ENCODE measurements at places on chromosomes 3 and 15. TPM values are rescaled to one million over a fixed set of nuclear protein-coding genes. Genes with fewer than 3 reads are reported as not detected.

DNA sequence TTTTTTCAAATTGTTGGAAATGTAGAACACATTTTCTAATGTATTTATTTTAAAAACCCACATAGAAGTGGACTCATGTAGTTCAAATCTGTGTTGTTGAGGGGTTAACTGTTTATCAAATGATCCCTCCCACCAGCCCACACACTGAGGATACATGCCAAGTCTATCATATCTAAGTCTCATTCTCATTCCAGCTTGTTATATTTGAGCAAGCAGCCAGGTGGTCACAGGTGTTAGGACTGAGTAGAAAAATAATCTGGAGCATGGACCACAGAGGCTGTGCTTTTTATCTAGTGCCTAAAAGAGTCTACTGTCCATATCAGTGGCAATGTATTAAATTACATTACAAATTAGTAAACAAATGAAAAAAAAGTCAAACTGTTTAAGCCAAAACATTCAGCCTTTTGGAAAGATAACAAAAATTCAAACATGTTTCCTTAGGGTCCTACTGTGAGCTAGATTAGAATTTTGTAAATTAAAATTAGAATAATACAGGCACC lies 20.7 kb upstream of the SPESP1 start:
- DNase-seq, result no peak

GRCh38 chr15:62803856-62804400 lies 238.6 kb upstream of the TPM1 start:
- no peak for DNase-seq

GRCh38 chr3:131082871-131083863 lies 56.5 kb downstream of the NEK11 start:
- DNase-seq, result no peak

- DNase-seq, result no peak
These were observed at the start of gene ZMYND10 for GRCh38 chr3:50345586-50346234. Gene ZMYND10 (minus strand): TSS chr3:50345732. CDS start chr3:50345579, 153 bp downstream.

GRCh38 chr3:17398959-17399551 lies 343.4 kb downstream of the TBC1D5 start:
- no peak for DNase-seq

DNA sequence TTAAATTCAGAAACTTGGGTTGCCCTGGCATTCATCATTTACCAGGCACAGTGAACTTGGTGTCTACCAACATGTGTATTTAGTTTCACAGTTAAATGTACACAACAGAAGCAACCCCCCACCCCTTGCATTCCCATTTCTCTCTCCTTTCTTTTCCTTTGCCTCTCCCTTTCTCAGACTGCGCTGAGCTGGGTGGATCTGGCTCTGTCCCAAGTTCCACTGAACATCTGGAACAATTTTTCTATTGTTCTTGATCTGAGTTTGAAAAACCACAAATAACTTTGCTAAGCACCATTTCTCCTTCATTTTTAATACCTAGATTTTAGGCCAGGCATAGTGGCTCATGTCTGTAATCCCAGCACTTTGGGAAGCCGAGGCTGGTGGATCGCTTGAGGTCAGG lies 242.2 kb downstream of the ABHD5 start:
- DNase-seq, result no peak

DNA sequence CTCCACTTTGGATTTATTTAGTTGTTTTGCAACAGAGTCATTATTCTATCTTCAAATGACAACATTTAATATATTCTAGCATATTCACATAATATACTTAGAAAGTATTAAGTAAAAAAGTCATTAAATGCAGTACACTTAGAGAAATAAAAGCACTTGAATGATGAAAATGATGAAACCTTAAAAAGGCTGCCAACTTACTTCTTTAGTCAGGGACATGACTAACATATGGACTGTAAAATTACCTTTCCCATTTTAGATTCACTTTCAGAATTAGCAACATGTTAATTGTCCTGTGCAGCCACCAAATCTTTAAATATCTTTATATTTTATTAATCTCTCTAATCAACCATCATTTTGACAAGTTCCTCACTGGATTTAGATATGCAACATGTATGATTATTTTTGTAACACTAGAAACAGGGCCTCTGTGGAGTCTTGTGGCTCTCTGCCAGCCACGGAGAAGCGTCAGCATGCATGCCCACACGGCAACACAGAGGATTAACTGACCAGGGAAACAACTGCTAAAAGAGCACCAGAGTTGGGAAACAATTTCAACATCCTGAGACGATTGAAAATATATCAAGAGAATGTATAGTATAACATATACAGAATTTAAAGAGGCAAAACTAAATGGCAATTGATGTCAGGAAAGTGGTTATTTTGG lies 95.7 kb downstream of the ANO10 start:
- DNase-seq, result no peak

DNA sequence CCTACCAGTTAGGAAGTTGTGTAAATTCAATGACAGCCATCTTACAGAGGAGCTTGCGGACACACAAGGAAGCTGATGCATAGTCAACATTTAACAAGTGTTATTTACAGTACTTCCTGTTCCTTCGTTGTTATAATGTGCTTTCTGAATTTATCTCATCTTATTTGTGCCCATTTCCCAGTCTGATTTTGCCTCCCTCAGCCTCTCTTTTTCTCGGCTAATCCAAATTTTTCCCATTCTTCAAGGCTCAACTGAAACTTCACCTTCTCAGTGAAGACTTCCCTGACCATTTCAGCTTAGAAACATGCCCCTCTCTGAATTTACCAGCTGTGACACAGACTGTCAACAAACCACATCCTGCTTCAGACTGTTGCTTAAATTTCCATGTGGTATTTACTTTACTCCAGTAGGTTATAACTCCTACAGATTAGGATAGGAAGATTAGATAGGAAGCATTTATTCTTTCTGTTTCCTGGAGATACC lies 55.7 kb upstream of the CP start:
- DNase-seq, result no peak

GRCh38 chr3:148606979-148607378 lies 90.7 kb upstream of the AGTR1 start:
- DNase-seq, result no peak

GRCh38 chr3:14352002-14352627 lies 50.3 kb upstream of the SLC6A6 start:
- no peak for DNase-seq

DNA sequence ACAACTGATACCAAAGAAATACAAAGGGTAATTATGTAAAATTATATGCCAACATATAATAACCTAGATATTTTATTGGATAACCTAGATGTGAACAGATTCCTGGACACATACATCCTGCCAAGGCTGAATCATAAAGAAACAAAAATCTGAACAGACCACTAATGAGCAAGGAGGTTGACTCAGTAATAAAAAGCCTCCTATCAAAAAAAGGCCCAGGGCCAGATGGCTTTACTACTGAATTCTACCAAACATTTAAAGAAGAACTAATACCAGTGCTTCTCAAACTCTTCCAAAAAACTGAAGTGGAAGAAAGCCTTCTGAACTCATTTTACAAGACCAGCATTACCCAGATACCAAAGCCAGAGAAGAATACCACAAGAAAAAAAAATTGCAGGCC lies 32.4 kb downstream of the THBS1 start:
- DNase-seq, result no peak

- no peak for DNase-seq
These were observed 75.0 kb upstream of the VEPH1 start for GRCh38 chr3:157578181-157578580.

DNA sequence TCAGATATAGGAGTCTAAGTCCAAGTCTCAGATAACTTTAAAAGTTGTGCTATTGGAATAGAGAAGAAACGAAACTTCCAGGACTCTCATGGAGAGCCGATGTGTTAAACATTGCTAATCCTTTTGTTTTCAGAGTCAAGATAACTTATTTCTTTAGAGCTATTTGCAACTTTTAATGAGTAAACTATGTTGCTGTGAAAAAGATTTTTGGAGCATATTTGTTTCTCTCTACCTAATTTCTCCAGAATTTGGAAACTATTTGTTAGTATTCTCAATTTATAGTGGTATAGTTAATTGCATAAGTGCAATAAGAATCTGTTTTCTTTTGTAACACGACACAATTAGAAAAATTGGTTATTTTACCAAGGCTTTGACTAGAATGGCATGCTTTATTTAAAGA lies 588.9 kb downstream of the NTRK3 start:
- DNase-seq, result no peak

- no peak for DNase-seq
These were observed 29.6 kb downstream of the PPP4R2 start for GRCh38 chr3:73026111-73026759.

DNA sequence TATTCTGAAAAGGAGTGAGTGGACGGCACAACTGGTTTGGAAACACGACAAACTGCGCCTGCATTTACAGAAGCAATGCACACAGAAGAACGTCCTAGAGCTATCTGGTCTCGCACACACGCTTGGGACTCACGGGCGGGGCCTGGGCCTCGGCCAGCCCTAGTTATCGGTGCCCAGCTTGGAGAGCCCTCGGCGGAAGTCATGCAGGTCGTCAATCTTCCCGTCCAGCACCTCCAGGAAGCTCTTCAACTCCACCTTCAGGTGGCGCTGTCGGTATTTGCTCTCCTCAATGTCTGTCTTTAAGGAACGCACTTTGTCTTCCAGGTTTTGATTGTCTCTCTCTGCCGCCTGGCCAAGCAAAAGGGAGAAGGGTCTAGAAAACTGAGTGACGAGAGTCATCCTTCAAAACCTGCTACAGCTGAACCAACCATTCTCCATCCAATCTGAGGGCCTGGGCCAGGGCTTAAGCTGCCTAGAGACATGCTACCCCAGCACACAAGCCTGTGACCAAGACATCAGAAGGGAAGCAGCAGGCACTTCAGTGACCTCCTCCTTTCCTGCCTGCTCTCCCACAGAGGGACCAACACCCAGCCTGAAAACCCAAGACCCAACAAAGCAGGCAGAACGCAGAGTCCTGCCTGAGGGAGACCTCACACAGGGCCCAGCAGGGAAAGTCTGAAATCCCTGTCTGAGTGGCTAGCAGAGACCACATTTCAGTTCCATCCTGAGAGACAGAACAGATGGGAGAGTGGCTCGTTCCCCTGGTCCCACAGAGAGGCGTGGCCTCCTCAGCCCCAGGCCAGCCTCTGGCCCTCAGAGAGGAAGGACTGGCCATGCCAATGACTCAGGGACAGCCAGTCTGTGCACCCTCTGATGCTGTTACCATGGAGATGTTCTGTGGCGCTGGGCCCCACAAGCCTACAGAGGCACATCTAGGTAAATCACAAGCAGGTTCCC lies 40.4 kb downstream of the WHAMM start:
- peak; percentile 79 for DNase-seq

DNA sequence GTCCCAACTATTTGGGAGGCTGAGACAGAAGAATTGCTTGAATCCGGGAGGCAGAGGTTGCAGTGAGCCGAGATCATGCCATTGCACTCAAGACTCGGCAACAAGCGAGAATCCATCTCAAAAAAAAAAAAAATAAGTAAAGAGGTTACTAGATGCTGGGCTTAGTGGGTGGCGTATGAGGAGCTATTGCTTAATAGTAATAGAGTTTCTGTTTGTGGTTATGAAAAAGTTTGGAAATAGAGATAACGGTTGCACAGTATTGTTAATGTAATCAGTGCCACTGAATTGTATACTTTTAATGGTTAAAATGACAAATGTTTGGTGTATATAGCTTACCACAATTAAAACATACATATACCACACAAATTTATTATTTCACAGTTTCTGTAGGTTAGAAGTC lies 14.7 kb upstream of the HHATL start:
- no peak for DNase-seq

The ANKRD63 gene
- polyA plus RNA-seq, result 0.32 TPM

The DPPA2 gene
- polyA plus RNA-seq, result 0.90 TPM

The HGD gene
- 104 TPM for polyA plus RNA-seq

The MYLK gene
- polyA plus RNA-seq, result 125 TPM

The GTF2A2 gene
- polyA plus RNA-seq, result 139 TPM

The A4GNT gene
- polyA plus RNA-seq, result 1.00 TPM

The UPK1B gene
- 11.5 TPM for polyA plus RNA-seq

The CASR gene
- 26.8 TPM for polyA plus RNA-seq

The CYP11A1 gene
- 1.2 TPM for polyA plus RNA-seq

The SLC15A2 gene
- polyA plus RNA-seq, result 18.2 TPM

All from renal cortex interstitium (tissue), 15 donors.